NCI-H1436 treated with DMSO at 0.1 percent for 48 hours (cell line): ENCODE measurements at places on chromosomes 4 and X.

- no peak for DNase-seq
These were observed 402.8 kb downstream of the AFF2 start for GRCh38 chrX:148903176-148903575.

- DNase-seq: no peak
These were observed 61.1 kb upstream of the DCTD start for GRCh38 chr4:182978152-182978827.

DNA sequence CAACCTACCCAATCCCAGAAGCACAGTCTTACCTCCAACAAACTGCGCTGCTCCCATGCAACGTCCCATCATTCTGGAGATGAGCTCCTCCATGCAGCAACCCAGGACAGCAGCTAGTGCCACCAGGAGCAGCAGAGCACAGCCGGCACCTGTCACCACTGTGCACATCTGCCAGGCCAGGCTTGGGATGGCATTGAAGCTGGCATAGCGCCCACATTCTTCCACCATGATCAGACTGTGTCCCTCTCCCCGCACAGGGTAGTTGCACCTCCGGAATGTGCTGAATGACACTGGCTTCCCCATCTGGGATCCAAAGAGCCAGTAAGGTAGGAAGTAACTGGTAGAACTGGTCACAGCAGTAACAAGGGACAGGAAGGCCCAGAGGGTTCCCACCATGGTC, 8.8 kb downstream of the LHFPL1 start:
- DNase-seq: no peak

GRCh38 chrX:40098264-40099054, 701 bp upstream of the BCOR start:
- no peak for DNase-seq

GRCh38 chr4:67576059-67576466, 17.5 kb downstream of the STAP1 start:
- peak; percentile 47 for DNase-seq

GRCh38 chr4:10089346-10089745, 27.3 kb downstream of the WDR1 start:
- DNase-seq: no peak

DNA sequence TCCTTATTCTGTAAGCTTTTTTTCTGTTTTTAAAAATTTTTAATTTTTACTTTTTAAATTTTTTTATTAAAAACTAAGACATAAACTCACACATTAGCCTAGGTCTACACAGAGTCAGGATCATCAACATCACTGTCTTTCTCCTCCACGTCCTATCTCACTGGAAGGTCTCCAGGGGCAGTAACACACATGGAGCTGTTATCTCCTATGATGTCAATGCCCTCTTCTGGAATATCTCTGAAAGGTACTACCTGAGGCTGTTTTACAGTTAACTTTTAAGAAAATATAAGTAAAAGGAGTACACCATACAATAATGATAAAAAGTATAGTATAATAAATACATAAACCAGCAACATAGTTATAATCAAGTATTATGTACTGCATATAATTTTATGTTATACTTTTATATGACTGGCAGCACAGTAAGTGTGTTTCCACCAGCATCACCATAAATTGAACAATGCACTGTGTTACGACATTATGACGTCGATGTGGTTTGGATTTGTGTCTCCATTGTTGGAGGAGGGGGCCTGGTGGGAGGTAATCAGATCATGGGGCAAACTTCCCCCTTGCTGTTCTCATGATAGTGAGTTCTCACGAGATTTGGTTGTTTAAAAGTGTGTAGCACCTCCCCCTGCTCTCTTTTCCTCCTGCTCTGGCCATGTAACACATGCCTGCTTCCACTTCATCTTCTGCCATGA, 21.3 kb downstream of the IL15 start:
- DNase-seq: no peak

- no peak for DNase-seq
These were observed 1.7 kb downstream of the ZMYM3 start for GRCh38 chrX:71252221-71252620.

GRCh38 chrX:14546190-14546589, 16.9 kb downstream of the GLRA2 start:
- DNase-seq: no peak

- DNase-seq: no peak
These were observed 9.9 kb upstream of the WDR45 start for GRCh38 chrX:49089553-49089952.

GRCh38 chr4:866761-867390, 40.9 kb upstream of the CPLX1 start:
- no peak for DNase-seq

DNA sequence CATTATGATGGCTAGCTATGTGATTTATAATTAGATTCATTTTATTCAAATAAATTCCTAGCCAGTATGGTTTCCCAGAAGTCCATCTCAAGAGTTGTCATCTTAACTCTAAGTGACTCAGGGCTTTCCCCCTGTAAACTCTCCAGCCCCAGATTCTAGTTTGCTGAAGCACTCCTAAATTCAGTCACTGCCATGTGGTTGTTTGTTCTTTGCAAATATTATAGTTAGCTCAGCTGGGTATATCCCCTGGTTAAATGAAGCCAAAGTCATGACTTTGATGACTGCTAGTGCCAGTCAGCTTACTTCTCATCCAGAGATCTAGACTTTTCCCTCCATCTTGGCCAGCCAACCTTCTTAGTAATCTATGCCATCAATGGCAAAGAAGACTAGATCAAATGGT, 126.0 kb downstream of the GRIA3 start:
- no peak for DNase-seq

- no peak for DNase-seq
These were observed 35.4 kb upstream of the UGT2A3 start for GRCh38 chr4:68987007-68987406.

DNA sequence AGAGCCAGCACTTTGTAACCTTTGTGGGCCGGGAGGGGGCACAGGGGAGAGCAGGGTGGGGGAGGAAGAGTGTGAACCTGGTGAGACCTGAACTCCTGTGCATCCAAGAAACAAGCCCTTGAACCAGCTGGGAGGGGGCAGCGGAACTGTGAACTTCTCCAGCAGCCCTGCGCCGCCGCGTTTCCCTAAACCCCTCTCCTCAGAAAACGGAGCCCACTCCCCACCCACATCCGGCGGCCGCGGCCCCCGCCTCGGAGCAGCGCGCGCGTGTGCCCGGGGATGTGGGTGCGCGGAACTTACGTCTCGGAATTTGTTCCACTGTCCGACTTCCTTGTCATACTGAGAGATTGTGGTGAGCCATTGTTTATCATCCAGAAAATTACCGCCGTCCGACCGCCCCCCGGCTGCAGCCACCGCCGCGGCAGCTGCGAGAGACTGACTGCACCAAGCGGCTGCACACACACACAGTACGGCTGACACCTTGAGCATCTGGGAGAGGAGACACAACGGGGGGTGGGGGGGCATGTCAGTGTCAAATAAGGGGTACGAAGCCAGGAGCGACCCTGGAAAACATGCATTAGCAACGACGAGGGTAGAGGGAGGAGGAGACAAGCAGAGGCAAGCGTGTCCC, 494 bp downstream of the SPOCK3 start:
- no peak for DNase-seq

- no peak for DNase-seq
These were observed 281.7 kb downstream of the UNC5C start for GRCh38 chr4:95267081-95267480.
